ENCODE measurements at places on chromosomes 5 and 9.

- peak; percentile 39 for DNase-seq
These were observed 40.4 kb upstream of the GADD45G start for GRCh38 chr9:89564346-89564878.

GRCh38 chr9:77561331-77562018 is 86.6 kb downstream of the GNA14 start:
- no peak for DNase-seq

- peak; percentile 29 for DNase-seq
These were observed 705 bp downstream of the PWWP2A start for GRCh38 chr5:160118349-160119141.

DNA sequence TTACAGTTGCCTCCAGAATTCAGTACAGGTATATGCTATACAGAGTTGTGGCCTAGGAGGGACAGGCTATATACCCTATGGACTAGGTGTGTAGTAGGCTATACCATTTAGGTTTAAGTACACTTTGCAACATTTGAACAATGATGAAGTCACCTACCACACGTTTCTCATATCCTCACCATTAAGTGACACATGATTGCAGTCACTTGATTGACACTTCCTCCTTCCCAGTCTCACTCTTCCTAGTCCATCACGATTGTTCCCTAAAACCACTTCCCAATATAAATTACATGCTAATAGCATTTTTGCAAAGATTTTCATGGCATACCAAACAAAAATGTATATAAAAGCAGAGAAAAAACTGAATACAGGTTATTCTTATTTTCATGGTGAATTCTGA is 312.2 kb downstream of the EPB41L4A start:
- no peak for DNase-seq

DNA sequence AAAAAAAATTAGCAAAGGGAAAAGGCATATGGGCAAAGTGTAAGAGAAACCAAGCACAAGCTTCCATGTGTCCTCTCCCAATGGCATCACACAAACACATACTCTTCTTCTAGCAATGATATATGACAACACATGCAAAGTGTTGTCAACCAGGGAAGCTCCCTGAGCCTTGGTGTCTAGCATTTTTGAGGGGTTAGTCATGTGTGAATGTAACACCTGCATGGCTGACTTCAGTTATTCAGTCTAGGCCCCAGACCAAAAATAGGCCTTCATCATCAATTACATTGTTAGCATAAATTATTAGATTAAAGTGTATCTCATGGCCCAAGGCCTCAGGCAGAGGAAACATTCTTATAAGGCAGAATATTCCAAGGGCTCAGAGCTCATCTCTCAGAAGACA is 450.0 kb downstream of the TLE1 start:
- no peak for DNase-seq

DNA sequence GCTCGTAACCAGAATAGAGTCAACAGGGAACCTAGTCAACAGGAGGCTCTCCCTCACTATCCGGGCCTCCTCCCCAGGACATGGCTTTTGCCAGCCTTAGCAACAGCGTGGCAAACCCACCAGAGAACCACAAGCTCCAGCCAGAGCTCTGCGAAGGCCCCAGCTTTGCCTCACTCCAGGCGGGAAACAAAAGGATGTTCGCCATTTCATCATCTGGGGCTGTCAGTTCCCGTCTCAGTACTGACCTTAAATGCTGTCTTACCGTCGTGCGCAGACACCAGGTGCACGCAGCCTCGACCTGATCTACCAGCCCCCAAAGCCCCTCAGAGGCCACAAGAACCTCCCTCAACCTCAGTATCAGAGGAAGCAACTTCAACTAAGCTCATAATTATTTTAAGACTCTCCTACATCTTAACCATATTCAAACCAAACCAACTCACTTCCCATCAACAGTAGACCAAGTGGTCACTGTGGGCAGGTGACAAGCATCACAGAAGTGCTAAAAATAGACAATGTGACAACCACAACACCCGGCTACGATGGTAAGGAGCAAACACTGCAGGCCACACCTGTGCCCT is 71.4 kb downstream of the SEMA4D start:
- DNase-seq = no peak

DNA sequence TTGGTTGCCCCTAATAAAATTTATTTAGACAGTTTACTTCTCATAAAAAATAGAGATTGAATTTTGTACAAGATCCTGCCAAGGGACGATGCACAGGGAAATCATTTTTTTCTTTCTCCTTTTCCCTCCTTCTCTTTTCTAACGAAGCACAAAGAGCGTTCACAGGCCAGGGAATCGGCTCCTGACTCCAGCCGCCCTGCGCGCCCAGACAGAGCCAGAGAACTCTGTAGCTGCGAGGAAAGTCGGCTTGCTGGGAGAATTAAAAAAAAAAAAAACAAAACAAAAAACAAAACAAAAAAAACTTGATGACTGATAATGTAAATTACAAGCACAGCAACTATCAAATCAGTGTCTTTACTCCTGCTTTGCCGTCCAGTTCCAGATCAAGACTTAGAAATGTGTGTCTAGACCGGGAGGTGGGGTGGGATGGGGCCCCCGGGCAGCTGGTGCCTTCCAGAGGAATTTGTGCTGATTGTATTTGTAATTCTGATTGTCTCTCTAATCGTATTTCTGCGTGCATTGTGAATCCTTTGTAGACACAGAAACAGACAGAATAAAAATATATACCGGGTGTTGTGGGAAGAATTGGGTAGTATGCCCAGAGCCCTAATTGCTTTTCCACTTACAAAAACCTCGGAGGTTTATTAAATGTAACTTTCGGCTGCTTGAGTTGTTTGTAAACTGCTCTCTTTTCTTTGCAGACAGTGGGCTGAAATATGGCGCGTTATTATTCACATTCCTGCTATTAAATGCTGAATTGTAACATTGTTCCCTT is 3.6 kb upstream of the OTP start:
- no peak for DNase-seq

DNA sequence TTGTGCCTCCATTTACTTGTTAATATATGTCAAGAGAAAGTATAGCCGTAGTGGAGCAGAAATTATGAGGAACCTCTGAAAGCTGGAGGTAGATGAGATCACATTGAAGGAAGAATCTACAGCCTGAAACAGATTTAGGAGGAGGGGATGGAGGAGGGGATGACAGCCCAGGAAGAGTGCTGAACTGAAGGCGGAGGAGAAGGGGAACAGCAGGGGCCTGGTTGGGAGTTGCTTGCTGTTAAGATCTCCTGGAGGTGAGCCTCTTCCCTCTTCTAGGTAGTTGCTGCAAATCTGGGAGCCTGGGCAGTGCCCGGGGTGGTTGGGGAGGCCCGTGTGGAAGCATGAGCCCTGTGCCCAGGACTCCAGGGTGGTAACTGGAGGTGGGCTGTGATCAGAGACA is 111.8 kb upstream of the SEMA6A start:
- no peak for DNase-seq

GRCh38 chr9:22457448-22457847 is 10.8 kb downstream of the DMRTA1 start:
- no peak for DNase-seq

GRCh38 chr9:13279284-13280141 is at the start of gene MPDZ:
TSS of gene MPDZ (minus strand) at chr9:13279692. CDS start at chr9:13250315, 29,377 bp downstream.
- peak; percentile 44 for DNase-seq

GRCh38 chr9:127684576-127684975 is 22.2 kb upstream of the CFAP157 start:
- DNase-seq = no peak

DNA sequence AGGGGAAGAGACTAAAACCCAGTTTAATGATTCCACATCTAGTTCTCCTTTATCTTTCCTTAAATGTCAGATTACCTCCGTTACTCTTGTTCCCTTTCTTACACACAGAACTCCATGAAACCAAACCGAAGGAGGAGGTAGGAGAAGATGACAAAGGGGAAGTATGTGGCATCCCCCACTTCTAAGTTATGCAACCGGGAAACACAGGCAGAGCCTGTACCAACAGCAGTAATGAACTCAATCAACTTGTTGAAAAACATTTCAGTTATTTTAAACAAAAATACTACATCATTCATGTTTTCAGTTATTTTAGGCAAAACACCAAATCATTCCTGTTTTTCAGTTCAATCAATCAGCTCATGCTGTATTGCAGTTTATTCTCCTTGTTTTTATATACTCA is 101.8 kb downstream of the PCSK1 start:
- no peak for DNase-seq

DNA sequence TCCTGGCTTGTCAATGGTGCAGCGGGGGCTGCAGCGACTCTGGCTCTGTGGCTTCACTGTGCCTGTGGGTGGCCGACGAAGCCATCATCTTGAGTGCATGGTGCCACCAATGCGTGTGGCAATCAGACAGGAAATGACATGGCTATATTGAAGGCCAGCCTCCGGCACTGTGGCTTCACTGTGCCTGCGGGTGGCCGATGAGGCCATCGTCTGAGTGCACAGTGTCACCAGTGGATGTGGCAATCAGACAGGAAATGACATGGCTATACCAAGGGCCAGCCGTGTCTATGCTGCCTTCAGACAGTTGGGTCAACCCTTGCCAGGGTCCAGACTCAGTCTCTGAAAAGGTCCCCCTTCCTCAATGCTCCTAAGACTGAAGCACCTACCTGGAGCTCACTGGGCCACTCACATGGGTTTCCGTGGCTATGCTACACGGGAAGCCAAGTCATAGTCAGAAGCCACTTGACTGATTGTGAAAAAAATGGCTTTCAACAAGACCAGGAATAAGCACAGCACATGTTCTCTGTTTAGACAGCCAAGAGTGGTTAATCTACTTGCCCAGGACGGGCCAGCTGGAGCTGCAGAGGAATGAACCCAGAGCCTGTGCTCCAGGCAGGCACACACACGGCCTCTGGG is 67.5 kb upstream of the S1PR3 start:
- no peak for DNase-seq

- no peak for DNase-seq
These were observed 145.7 kb upstream of the ARRDC3 start for GRCh38 chr5:91528831-91529230.

GRCh38 chr5:58759745-58760144 is 176.9 kb downstream of the RAB3C start:
- no peak for DNase-seq

GRCh38 chr9:16485575-16486321 is 384.7 kb downstream of the BNC2 start:
- no peak for DNase-seq

DNA sequence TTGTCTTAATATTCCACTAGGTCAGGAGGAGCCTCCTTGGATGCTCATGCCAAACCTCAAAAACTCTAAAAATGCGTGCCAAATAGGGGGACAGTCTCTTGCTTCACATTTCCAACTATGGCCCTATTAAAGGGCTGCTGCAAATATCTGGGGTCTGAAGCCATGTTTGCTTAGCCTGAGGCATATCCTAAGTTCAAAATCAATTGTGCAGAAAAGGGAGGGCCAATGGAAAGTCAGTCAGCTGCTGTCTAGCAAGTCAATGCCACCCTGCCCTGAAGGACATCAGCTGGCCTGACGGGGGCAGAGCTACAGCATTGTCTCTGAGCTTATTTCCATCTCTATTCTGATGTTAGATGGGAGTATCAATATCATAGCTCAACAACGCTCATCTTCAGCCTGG is 93.6 kb downstream of the SH3TC2 start:
- DNase-seq = no peak

DNA sequence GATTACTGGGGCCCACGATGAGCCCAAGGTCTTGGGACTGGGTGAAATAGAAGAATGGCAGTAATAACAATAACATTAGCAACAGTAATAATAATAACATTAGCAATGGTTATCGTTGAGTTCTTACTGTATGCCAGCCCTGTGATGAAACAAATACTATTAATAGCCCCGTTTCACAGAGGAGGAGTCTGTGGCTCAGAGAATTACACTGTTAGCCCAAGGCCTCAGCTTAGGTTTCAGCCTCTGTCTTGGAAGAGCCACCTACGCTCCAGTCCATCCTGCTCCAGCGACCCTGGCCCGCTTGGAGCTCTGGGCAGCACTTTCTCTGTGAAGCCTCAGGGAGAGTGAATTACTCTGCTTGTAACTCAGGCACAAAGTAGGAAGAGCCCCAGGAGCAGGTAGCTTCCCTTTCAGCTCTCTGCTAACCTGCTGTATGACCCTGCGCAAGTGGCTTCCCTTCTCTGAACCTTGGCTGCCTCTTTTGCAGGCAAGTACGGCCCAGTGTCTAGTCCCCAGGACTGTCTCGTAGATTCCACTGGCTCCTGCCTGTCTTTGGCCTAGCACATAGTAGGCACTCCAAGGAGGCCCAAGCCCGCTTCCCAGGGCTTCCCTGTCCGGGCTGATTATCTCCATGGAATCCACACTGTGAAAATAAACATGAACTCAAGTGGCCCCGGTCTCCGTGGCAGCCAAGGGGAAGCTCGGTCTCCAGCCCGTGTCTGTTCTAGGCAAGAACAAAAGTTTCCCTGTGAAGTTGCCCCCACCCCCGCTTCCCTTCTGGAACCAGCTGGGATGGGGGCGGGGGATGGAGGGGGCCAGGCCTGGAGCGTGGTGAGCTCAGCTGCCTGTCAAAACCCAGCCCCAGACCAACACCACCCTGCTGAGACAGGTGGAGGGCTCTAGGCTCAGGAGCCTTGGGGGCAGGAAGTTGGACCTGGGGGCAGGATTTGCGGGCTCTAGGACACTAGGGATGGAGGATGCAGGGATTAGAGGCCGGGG is 26.2 kb upstream of the LMX1B start:
- DNase-seq = no peak

GRCh38 chr5:14806456-14806855 is 65.1 kb downstream of the ANKH start:
- DNase-seq = no peak

- peak; percentile 95 for DNase-seq
These were observed 132.4 kb upstream of the NIPBL start for GRCh38 chr5:36743891-36744772.

- DNase-seq = no peak
These were observed 33.3 kb downstream of the RASEF start for GRCh38 chr9:83029531-83030137.

GRCh38 chr5:150111122-150111521 is 24.8 kb upstream of the CSF1R start:
- no peak for DNase-seq

GRCh38 chr5:67149951-67150523 is 46.6 kb downstream of the CD180 start:
- DNase-seq = no peak

GRCh38 chr9:89768650-89769071 is 163.8 kb downstream of the GADD45G start:
- DNase-seq = no peak

DNA sequence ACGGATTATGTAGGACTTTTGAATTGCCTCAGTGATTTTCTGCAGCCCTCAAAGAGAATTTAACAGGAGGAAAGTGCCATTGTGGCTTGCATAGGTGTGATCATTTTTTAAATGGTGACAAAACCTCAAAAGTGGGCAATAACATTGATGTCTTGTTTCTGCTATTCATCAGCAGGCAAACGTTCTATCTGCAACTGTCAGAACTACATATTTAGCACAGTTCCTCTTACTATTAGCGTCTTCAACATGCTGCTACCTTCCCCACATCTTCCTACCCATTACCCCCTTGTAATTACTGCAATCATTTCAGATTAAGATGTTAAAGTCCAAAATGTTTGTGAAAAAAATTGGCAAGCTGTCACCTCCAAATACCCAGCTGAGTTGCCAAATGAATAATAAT is 254.6 kb downstream of the SMARCA2 start:
- DNase-seq = no peak

DNA sequence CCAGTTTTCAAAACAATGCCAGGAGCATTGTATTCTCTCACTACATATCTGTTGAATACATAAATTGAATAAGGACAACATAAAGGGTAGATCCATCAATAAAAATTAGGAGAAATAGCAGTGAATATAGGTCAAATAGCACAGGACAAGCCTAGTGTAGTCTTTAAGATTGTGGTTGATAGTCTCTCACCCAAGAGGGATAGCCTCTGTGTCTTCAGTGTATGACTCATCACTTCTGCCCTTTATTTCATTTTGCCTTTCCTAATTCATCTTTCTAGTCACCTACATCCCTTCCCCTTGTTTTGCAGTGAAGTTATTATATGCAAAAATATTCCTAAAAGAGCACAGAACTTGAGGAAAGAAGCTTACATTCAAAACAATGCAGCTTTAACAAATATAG is 335.0 kb upstream of the TUSC1 start:
- DNase-seq = no peak
